ENCODE measurements at places on chromosomes 5 and 9.

- no peaks in the 10 kb centered on the region for H3K27me3 ChIP-seq
- H3K27ac ChIP-seq = no peak overlapping the region
- DNase-seq = no peak
- no peaks in the 10 kb centered on the region for H3K36me3 ChIP-seq
- no peaks in the 10 kb centered on the region for H3K4me1 ChIP-seq
Measured at GRCh38 chr9:71524516-71524915, 243.8 kb downstream of the CEMIP2 start.

GRCh38 chr9:90642570-90643539 is at the start of gene DIRAS2:
DIRAS2 (minus strand) TSS chr9:90642824; CDS start chr9:90613827, 28,997 bp downstream.
- H3K4me3 ChIP-seq = peak within 1 kb of the TSS; percentile 26
- no peaks in the 10 kb centered on the region for H3K36me3 ChIP-seq
- DNase-seq = no peak
- H3K27ac ChIP-seq = no peak within 1 kb of the TSS
- H3K27me3 ChIP-seq = no peaks in the 10 kb centered on the region
- peaks cover 10% of the 10 kb centered on the region for H3K4me1 ChIP-seq

DNA sequence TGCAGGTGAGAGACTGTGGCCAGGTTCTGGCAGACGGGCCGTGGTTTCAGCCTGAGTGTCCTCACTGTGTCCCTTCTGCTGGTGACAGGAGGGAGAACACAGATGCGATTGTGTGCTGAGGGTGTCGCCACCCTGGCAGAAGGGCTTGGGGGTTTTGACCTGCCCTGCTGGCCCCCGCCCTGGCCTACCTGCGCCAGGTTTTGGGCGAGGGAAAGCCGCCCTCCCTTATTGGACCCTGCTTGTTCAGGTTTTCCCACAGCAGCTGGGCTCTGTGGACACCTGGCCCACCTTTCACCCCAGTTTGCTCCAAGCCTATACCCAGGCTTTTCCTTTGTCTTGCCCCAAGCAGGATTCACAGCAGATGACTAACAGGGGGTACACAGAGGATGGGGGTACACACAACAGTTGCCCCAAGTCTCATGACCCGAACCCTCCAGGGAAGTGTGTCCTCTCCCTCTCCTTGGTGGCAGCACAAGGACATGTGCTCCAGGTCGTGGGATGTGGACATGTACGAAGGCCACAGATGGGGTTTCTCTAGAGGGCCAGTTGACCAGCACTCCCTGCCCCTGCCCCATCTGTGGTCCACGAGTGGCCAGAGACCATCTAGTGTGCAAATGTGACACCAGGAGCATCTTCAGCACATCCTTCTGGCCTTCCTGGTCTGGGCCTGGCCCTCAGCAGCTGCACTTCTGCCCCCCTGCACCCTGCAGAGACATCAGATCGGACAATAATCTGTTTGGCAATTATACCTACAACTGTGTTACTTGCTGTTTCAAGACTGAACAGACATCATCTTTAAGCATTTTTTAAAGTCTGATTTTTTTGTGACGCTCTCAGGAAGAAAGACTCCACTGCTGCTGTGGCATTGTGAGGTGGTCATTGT is 265.8 kb upstream of the IRX4 start:
- DNase-seq = no peak
- no peak overlapping the region for H3K27ac ChIP-seq
- H3K36me3 ChIP-seq = no peaks in the 10 kb centered on the region
- H3K27me3 ChIP-seq = no peaks in the 10 kb centered on the region
- H3K4me3 ChIP-seq = no peak overlapping the region
- H3K4me1 ChIP-seq = no peaks in the 10 kb centered on the region

GRCh38 chr5:157651623-157652376 is 438 bp downstream of the SOX30 start:
- H3K4me1 ChIP-seq = peaks cover 11% of the 10 kb centered on the region
- H3K27ac ChIP-seq = no peak overlapping the region
- H3K36me3 ChIP-seq = no peaks in the 10 kb centered on the region

DNA sequence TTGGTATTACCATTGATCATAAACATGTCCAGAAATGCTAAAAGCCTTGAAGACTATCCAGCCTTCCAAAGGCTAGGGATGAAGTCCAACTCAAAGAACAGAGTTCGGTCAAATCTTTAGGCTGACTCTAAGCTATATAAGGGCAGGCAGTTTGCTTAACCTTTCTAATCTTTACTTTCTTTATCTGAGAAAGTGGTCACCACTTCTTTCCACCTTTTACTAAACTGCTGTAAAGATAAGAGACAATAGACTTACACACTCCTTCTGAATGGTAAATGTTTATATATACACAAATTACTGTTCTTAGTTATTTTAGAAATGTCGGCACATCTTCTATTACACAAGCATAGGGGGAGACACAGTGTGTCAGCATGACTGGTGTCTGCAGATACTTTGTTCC is 100.4 kb downstream of the NREP start:
- peaks cover 4% of the 10 kb centered on the region for H3K4me1 ChIP-seq
- no peak overlapping the region for H3K4me3 ChIP-seq
- no peak for DNase-seq
- no peaks in the 10 kb centered on the region for H3K27me3 ChIP-seq
- H3K36me3 ChIP-seq = no peaks in the 10 kb centered on the region

- no peak overlapping the region for H3K4me3 ChIP-seq
- no peaks in the 10 kb centered on the region for H3K27me3 ChIP-seq
- H3K4me1 ChIP-seq = no peaks in the 10 kb centered on the region
- no peaks in the 10 kb centered on the region for H3K36me3 ChIP-seq
Measured at GRCh38 chr5:138316355-138316754, 15.2 kb downstream of the CDC25C start.

All from vagina (tissue), 2 donors.